ENCODE measurements at places on chromosomes 12 and 14.

DNA sequence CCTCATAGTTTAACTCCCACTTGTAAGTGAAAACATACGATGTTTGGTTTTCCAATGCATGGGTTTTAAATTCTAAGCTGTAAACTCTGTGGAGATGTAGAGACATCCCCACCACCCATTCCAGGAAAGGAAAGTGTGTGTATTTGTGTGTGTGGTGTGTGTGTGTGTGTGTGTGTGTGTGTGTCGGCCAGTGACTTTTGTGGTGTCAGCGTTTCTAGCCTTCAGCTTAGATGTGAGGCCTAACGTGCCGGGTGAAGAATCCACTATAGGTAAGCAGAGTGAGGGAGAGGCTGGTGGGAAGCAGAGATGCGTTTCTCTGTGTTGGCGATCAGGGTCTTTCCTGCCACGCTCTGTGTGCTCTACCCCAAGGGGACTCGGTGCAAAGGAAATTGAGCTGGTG lies 93.0 kb downstream of the SLC24A4 start:
- DNase-seq, result no peak

DNA sequence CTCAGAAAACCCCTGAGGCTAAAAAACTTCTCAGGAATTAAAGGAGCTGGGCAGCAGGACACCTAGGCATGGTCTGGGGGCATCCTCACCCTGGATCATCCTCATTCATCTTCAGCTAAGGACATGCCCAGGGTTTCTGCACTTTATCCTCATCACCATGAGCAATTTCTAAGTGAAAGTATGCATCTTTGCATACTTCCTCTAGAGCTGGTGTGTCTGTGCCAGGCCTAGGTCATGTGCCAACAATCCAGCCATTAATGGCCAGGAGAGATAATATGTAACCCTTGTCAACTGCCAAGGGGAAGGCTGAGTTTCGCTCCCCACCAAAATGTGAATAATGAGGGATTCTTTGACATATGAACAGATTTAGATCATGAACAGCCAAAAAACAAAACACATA lies 160.5 kb downstream of the KITLG start:
- DNase-seq, result no peak

DNA sequence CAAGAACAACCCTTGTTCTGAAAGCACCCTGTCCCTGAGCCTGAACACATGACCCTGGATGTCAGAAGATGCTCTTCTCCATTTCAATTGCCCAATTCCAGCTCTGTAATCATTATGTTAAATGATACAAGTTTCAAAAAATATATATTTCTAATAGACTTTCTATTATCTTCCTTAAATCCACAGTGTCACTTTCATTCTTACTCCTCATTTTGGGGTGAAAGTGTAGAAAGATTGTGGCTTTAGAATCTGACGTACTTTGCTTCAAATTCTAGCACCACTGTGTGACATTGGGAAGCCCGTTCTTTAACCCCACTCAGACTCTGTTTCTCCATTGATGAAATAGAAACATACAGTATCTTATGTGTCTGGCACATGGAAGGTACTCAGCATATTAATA lies 83.2 kb downstream of the ETV6 start:
- DNase-seq, result no peak

- DNase-seq, result no peak
These were observed 569 bp upstream of the ARHGEF40 start for GRCh38 chr14:21069388-21070082.

DNA sequence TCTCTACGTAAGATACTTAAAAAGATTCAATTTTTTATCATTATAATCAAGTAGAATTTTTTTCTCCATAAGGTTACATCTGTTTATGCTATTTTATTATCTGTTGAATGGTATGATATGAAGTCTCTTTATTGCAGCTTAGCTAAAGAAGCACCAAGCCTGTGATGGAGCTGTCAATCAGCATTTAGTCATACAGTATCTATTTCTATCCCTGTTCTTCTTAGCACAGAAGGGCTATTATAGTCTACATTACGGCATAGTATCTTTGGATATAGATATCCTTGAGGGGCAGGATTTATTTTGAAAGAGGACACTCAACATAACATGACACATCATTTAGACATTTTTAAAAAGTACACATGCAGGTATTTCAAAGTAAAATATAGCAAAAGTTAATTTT lies 277.1 kb downstream of the FOXG1 start:
- no peak for DNase-seq

- DNase-seq, result no peak
These were observed 3.4 kb downstream of the ABCD2 start for GRCh38 chr12:39616251-39616650.

- DNase-seq, result no peak
These were observed 77.9 kb upstream of the RFLNA start for GRCh38 chr12:124216966-124217365.

- DNase-seq, result no peak
These were observed 84.5 kb downstream of the VRK1 start for GRCh38 chr14:96881713-96882112.

GRCh38 chr14:51805541-51805940 lies 54.9 kb upstream of the GNG2 start:
- no peak for DNase-seq

GRCh38 chr12:123937707-123938591 lies 34.7 kb downstream of the CCDC92 start:
- DNase-seq, result no peak

- no peak for DNase-seq
These were observed 564 bp upstream of the THTPA start for GRCh38 chr14:23555533-23555881.

DNA sequence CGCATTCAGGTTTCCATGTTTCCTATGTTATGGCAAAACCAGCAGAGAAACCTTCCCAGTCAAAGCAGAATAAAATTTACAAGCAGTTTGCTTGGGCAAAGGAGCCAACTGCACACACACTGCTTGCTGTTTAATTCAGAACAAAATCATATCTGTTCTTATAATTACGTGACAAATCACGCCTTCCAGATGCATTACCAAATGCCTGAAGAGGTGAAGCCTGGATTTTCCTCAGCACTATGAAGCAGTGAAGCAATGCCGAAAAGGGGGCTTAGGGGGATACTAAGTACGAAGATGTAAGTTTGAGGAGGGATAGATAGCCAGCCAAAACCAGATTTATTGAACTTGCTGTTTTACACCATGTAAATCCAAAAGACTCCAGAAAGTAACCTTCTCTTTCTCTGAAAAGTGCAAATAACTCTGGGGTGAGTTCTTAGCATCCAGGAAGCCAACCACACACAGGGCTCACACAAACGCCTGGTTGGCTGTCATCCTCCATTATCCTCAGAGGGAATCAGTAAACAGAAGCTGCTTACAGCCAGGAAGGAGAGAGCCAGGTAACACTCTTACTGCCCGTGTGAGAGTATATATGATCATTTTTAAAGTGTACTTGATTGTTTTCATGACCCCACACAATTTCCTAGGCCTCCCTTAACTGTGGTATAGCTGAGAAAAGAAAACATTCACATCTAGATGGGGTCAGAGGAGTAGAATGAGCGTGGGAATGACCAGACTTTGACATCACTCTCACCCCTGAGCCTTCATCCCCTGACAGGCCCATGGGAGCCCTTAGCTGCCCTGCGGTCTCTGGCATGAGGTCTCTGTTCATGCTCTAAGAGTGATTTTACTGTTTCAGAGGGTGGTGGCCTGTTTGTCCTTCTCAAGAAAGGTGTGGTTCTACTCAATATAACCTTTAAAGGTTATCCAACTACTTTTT lies 442.5 kb downstream of the EGLN3 start:
- no peak for DNase-seq

- no peak for DNase-seq
These were observed 18.1 kb upstream of the SMCO2 start for GRCh38 chr12:27428466-27428865.

DNA sequence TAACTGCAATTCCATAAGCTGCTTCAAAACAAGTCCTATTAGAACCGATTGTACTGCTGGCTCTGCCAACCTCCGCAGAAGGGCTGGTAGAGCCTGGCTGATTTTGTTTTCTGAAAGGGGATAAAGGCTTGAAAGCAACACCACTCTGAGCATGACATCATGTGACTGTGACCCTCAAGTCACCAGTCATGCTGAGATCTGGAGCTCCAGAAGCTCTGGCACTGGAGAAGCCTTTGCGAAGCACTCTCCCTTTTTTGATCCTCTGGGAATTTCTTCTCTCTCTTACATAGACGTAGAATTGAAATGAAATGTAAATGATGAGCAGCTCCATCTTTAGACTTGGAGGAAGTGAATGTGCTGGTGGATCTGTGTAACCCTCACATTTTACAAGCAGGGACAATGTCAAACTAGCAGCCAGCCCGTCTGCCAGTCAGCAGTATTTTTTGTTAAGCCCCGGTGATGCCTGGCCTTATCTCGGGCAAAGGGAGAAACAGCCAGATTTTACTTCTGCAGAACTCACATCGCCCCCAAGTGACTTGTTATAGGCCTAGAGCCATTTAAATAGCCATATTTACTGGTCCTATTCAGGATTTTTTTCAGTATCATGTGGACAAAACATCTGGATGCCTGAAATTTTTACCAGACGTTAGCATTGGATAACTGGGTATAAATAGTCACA lies 112.1 kb upstream of the NPAS3 start:
- DNase-seq, result no peak

DNA sequence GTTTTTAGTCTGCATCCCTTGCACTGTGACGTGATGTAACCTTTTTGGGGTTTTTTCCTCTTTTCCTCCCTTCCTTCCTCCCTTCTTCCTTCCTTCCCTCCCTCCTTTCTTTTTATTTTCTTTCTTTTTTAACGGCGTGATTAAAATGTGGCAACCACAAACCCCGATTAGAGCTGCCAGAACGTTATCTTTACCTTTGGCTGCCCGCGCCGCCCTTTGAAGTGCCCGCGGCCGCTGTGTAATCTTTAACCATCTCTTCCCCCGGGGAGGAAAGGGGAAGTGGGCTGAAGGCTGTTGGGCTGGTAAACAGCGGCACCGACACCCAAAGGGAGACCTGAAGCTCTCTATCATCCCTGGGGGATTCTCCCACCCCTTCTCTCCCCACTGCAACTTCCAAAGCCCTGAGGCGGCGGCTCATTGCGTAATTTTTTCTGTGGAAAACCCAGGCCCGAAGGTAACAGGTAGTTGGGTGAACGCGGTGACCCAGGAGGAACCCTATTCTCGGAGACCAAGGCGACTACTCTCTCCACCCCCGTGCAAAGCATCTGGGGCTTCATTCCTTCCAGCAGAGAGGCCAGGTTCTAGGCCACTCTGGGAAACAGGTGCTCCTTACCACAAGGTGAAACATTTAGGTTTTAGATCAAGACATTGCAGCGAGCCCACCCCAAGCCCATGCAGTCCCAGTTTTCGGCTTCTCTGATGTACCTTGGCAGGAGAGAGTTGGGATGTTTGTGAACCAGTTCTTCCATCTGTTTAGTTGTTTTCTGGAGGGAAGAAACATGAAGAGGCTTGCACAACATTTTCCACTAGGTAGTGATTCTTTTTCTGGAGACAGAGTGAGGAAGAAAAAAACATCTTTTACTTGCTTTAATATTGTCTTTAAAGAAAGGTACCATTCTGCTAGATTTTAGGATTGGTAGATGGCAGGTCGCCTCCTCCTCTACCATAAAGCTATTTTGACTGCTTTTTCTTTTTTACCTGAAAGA lies 1.5 kb downstream of the LGR5 start:
- DNase-seq, result no peak
